ENCODE measurements at places on chromosomes 12 and 14.

DNA sequence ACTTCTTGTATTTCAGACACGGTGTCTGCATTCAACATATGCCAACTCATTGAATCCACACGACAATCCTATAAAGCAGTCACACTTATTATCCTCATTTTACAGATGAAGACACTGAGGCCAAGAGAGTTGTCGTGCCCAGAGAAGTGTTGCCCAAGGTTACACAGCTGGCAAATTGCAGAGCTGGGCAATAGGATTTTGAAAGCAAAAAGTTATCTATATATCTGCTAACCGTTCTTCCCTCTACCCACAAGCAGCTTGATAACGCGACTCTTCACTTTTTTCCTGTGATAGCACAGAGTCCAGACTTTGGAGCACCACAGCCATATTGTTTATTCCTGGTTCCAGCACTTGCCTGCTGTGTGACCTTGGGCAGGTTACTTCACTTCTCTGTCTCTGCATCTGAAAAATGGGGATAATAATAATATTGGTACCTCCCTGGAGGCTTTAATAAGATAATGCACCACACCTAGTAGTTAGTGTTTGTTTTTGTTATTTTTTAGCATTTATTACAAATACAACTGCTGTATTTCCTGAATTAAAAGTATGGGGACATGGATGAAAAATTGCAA, 82.2 kb downstream of the CHST11 start:
- DNase-seq: no peak

DNA sequence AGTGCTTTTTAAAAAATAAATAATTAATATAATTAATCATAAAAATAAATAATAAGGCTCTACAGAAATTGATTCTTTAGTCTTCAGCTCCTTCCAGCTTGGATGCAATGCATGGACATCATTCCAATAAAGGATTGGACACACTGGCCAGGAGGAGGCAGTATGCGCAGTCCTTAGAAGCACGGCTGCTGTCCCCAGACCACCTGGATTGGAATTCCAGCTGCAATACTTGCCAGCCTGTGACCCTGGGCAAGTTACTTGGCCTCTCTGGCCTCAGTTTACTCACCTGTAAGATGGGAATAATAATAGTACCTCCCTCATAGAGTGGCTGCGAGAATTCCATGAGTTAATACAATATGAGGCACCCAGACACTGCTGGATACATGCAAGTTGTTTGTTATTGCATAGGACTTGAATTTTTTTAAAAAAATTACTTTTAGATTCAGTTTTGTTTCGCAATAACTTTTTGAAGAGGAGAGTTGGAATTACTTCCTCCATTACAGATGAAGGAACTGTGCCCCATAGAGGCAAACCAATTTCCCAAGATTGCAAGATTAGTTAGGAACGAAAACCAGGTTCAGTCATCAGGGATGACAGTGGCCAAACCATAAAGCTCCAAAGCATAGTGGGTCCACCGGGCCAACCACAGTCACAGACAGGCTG, 12.2 kb downstream of the RPH3A start:
- no peak for DNase-seq

DNA sequence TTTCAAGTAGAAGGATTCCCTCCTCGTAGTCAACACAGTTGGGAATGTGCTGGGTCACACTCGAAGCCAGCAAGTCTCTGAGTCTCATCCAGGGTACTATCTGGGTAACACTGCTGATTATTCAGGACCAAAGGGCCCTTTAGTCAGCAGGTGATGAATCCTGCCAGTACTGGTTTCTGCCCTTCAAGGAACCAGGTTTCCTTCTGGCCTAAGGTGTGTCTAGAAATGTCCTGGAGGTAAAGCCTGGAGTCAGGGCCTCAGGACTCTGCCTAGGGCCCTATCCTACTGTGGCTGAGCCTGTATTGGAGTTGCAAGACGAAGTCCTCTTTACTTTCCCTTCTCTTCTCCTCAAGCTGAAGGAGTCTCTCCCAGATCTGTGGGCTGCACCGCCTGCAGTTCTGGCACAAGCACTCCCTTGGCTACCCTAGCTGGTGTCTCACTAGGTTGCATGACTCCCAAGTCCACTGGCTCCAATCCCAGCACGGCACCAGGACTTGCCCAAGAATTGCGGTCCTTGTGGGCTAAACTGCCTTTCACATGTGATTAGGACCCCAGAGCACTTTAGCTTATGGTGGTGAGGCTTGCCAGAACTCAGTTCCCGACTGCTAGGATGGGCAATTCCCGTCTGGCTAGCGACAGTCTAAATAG, 193.7 kb upstream of the PDE3A start:
- DNase-seq: no peak

DNA sequence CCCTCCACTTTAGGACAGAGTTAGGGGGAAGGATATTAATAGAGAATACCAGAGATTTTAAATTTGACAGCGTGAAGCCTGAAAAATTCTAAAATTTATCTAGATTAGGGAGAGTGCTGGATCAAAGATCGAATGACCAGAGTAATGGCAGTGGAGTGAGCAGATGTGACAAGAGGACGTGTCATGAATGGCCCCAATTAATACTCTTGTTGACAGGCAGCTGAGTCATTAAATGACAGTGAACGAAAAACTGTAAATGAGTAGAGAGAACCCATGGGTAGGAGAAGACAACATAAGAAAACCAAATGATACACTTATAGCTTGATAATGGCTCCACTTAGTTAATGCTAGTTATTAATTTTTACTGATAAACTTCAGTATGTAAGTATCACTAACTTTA, 73.9 kb upstream of the PLEKHA5 start:
- DNase-seq: no peak

DNA sequence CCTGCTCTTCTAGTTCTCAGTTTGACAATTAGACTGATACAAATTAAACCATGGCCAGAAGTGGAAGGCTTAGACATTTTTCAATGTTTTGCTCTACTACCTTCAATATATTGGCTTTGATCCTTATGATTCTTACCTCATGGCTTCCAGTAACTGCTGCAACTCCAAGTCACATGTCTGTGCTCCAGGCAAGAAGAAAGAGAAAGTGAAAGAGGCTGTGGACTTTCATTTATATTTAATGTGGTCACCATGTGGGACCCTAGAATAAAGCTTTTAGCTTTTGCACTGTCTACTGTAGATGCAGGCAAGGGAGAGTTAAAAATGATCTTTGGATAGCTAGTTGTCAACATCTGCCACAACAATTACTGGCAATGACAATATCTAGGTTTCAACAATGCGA, 214.3 kb upstream of the PDE3A start:
- DNase-seq: peak; percentile 22

DNA sequence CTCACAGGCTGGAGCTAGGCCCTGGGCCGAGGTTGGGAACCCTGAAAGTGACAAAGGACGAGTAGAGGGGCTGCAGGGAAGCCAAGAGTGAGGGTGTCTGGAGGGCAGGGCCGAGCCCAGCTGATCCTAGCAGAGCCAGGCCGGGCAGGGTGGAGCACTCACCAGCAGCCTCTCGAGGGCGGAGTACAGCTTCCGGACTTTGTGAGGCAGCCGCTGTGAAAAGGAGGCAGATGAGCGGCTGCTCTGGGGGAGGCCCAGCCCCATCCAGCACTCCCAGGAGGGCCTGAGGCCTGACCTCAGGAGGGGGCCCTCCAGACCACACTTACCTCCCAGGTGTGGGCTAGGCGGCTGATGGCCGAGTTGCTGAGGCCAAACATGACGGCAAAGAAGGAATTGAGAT, 14.7 kb upstream of the ENDOU start:
- no peak for DNase-seq

GRCh38 chr14:63972323-63972932, 119.6 kb downstream of the SYNE2 start:
- no peak for DNase-seq

- DNase-seq: no peak
Measured at GRCh38 chr12:3834774-3835173, 38.4 kb downstream of the PARP11 start.

DNA sequence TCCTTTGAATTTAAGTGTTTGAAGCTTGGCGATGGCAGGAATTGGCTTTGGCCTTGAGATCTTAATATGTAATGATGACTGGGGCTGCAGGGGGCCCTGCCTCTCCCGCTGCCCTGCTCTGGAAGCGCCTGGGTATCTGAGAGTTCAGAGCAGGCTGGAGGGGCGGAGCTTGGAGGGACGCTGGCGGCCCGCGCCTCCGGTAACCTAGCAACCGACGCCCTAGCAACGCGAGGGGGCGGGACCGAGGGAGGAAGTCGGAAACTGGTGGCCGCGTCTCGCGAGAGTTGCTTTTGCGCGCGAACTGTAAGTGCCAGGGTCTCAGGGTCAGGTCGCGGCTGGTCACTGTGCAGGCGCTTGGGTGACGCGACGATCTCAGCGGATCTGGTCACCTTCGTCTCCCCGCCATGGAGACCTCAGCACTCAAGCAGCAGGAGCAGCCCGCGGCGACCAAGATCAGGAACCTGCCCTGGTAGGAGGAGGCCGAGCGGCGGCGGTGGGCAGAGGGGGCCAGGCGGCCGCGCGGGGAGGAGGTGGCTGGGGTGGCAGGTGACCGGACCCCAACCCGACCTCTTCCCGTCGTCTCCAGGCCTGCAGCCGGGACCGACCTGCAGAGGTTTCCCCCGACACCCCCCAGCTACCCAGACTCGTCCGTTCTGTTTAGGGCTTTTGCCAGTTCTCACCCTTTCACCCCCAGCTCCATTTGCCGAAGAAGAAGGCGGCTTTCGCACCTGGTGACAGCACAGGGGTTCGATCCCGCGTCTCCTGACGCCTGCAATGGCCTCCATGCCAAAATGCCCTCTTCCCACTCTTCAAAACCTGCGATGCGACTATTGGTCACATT, at the start of gene RFC5:
TSS of gene RFC5 (plus strand) at position 280 of the 841 bp plus-strand sequence. CDS start at position 405, 125 bp downstream.
- DNase-seq: peak; percentile 98

DNA sequence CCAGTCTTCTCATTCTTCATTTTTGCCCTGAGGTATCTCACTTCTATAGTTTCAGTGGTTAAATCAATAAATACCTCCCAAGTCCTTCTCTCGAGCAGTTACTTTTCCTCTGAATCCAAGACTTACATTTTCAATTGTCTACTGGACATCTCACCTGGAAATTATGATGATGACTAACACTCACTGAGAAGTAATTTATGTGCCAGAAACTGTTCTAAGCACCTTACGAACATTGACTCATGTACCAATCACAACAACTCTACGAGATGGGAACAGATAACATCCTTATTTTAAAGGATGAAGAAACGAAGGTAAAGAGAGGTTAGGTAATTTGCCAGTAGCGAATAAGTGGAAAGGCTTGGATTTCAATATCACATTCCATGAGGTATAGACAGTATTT, 94.1 kb downstream of the EML5 start:
- DNase-seq: no peak

- no peak for DNase-seq
Measured at GRCh38 chr14:61179061-61179690, 102.0 kb downstream of the TMEM30B start.

- no peak for DNase-seq
Measured at GRCh38 chr12:104486943-104487819, 30.4 kb downstream of the CHST11 start.

DNA sequence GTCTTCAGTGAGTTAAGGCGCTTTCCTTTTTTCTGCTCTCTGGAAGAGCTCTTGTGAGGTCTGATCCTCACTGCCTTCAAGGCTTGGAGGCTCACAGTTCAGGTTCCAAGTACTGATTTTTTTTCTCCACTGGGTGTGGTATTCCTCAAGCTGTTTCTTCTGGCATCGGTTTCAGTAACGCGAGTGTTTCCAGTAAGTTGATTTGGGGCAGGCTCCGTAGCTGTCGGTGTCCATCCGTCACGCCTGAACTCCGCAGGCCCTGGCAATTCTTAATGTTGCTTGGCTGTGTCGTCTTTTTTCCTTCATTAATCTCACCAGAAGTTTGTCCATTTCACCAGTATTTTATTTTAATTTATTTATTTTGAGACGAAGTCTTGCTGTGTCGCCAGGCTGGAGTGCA, 30.6 kb downstream of the LRCOL1 start:
- no peak for DNase-seq

GRCh38 chr12:13000616-13000924, 505 bp upstream of the HEBP1 start:
- DNase-seq: no peak

DNA sequence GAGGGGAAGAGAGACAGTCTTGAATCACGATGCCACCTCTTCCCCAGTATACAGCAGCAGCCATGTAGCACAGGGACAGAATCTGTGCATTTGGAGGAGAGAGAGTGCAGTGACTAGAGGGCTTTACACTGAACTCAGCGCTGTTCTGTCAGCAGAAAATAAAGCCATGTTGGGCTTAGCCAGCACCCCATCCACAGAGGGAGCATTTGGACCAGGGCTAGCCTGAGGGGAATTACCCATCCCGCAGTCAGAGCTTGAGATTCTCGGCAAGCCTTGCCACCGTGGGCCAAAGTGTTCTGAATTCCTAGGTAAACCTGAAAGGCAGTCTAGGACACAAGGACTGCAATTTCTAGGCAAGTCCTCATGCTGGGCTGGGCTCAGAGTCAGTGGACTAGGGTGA, 120.4 kb upstream of the CNOT2 start:
- DNase-seq: no peak

- DNase-seq: no peak
Measured at GRCh38 chr14:58737511-58737910, 99.7 kb downstream of the DACT1 start.

DNA sequence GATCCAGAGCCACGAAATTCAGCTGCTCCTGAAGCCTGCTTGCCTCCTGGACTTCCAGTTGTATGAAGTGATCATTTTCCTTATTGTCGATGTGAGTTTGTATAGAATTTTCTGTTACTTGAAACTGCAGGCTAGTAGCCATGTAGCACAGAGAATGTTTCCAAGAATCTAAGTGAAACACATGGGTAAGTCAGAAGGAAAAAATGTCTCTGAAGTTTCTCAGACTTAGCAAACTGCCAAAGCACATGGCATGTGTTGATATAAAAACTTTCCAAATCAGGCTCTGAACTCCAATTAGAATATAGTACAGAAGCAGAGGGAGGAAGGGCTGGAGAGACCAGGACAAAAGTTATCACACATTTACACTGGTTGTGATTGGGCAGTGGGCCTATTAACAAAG, 9.8 kb upstream of the PCNX1 start:
- DNase-seq: peak; percentile 76

DNA sequence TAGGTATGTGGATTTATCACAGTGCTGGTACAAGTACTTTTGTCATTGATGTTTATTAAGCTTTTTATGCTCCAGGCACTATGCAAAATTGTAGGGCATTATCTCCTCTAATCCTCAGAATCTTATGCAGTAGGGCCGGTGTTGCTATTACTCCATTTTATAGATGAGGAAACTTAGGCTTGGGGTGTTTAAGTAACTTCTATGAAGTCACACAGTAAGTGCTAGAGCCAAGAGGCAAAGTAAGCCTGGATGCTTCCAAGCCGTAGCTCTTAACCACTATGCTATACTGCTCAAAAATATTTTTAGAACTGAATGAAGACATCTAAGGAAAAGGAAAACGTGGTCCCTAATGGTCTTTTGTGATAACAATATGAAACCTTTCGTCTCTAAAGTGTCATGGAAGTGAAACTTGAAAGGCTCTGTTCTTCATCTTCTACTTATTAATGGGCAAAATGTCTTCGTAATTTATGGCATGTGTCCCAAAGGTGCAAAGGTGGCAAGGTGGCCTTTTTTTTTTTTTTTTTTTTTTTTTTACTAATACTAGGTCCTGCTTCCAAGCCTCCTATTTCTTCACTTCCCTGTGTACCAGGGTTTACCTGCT, 85.2 kb downstream of the ETV6 start:
- DNase-seq: no peak

Measured in cardiac fibroblast (primary cell).